ENCODE measurements at places on chromosomes 11 and 22.

GRCh38 chr11:126329644-126330211 is 25.8 kb upstream of the ST3GAL4 start:
- no peak for DNase-seq

DNA sequence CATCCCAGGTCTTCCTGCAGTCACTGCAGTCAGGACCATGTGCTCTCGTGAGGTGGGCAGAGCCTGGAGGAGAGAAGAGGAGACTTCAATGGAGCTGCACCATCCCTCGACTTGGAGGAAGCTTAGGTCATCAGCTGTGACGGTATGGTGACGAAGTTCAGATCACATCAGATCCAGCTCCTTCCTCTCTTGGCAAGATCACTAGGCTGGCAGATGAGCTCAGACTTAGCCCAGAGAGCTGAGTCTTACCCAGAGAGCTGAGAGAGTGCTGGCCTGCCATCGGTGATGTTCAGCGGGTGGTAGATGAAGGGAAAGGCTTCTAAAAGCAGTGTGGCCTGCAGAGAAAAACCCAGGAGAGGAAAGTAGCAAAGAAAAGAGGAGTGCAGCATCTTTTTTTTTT is 1.8 kb upstream of the SLC15A3 start:
- no peak for DNase-seq

DNA sequence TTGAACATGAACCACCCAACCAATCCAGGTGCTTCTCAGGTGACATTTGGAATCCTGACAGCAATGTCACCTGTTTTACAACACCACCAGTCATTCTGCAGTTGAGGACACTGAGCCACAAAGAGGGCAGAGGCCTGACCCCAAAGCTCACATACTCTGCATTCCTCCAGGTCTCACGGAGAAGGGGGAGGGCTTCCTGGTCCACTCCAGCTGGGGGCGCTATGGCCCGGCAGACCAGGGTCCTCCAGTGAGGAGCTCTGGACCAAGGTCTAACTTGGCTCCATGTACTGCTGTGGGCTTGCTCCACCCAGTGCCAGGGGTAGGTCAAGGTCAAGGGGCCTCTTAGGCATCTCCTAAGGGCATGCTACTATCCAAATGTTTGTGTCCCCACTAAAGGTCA is 1.5 kb upstream of the PNPLA3 start:
- no peak for DNase-seq

- no peak for DNase-seq
Measured at GRCh38 chr11:116357784-116358544, 414.8 kb downstream of the BUD13 start.

GRCh38 chr22:38110863-38111852 is 674 bp upstream of the BAIAP2L2 start:
- no peak for DNase-seq

GRCh38 chr11:46277313-46277621 is 195 bp upstream of the CREB3L1 start:
- DNase-seq: no peak

DNA sequence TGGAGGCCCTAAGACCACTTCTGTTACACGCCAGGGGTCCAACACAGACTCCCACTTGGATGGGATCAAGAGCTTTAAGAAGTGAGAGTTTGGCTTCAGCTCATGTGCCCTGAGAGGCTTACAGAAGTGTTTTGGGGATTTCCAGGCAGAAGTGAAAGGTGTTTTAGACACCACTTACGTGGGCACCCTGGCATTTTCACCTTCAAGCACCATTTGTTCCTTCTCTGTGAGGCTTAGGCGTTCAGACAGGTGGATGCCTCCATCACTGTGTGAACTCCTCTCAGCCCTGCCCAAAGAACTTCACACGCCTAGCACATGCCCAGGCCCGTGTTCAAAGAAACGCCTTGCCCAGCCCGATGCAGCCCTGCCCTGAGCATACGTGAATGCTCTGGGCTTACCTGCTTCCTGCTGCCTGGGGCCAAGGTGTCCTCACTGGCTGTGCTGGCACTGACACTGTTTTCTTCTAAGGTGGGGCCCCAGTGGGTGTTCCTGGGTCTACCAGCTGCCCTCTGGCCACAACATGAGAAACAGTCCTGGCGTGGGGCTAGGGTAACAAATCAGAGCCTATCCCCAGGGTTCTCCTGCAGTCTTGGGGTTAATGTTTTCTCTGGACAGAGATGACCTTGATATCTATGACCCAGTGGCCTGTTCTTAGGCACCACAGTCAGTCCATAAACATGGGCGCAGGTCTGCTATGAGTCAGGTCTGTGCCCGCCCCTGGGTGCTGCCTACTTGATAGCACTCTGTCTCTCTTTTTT is 34.0 kb downstream of the AMPD3 start:
- DNase-seq: no peak

DNA sequence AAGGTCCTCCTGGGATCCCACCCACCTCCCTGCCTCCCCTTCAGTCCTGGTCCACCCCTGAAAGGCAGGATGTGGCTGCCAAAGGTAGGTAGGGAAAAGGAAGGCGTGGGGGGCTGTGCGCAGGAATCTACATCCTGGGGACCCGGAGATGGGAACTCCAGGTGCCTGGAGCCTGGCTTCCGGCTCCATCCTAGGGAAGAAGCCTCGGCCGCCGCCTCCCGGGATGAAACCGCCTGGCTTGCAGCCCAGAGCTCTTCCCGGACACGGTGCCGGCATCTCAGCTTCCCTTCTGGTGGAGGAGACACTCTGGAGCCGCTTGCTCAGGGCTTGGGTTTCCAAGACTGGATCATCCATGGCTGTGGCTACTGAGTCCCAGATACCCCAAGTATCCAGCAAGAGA is 33.3 kb upstream of the PDGFB start:
- DNase-seq: no peak

- no peak for DNase-seq
Measured at GRCh38 chr11:43944761-43945311, 2.4 kb downstream of the C11orf96 start.

- no peak for DNase-seq
Measured at GRCh38 chr11:100575860-100576717, 111.0 kb upstream of the ARHGAP42 start.

DNA sequence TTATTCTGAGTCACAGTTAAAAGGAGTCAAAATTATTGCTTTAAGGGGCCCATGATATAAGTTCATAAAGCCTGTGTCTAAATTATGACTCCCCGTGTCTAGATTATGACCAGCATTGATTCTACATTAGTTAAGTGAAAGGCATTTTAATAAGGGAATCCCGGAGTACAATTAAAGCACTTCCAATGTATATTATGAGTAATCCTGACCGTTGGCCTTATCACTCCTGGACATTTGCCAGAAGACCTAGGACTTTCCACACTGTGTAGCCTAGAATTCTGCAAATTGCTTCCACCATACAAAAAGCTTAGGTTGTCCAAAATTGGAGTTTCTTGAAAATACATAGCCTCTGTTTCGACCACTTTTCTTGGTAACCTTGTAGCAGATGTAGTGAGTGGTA is 1292.6 kb downstream of the LRRC4C start:
- no peak for DNase-seq

DNA sequence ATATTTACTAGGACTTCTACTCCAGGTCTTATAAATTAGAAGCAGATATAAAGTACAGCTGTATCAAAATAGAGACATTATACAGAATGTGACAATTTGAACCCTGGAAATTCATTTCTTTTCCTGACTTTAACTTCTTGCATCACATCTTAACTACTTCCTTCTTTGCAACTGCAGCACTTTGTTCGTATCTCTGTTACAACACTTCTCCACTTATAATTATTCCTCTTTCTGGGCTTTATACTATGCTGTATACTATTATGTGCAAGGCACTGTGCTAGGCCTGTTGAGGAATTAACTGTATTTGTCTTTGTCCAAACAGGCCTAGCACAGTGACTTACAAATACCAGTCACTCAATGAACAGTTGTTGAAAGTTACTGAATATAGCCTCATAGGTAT is 1.8 kb upstream of the SLC36A4 start:
- peak; percentile 66 for DNase-seq

GRCh38 chr22:23079240-23079768 is 9.0 kb downstream of the GNAZ start:
- no peak for DNase-seq

- no peak for DNase-seq
Measured at GRCh38 chr22:39244136-39244495, 666 bp downstream of the PDGFB start.

DNA sequence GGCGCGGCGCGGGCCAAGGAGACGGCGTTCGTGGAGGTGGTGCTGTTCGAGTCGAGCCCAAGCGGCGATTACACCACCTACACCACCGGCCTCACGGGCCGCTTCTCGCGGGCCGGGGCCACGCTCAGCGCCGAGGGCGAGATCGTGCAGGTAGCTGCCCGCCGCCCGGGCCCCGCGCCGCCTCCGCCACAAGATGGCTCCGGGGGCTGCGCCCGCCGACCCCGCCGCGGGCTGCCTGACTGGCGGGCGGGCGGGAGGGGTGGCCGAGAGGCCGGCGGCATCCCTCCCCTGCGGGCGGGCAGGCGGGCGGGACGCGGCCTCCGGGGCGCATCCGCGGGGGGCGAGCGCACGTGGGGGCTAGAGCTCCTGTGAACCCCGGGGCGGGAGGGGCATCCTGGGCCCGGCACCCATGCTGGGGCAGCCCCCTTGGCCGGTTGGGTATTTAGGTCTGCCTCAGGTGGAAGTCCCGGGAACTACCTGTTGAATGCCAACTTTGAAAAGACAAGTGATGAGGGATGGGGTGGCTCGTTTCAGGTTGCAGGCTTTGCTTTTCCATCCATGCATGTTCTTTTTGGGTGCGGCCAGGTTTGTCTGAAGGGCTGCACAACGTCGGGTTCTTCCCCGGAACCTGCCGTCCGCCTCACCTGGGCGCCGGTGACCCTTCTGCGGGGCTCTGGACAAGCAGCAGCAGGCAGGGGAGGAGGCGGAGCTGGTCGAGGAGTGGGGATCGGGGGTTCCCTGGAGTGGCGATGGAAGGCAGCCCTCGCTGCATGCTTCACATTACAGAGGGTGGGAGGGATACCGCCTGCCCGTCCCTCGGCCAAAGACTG is 760 bp downstream of the ZNRF3 start:
- DNase-seq: no peak

GRCh38 chr11:119436711-119437110 is 13.7 kb upstream of the THY1 start:
- DNase-seq: no peak

GRCh38 chr22:26798462-26799065 is 141.2 kb downstream of the MIAT start:
- DNase-seq: no peak

DNA sequence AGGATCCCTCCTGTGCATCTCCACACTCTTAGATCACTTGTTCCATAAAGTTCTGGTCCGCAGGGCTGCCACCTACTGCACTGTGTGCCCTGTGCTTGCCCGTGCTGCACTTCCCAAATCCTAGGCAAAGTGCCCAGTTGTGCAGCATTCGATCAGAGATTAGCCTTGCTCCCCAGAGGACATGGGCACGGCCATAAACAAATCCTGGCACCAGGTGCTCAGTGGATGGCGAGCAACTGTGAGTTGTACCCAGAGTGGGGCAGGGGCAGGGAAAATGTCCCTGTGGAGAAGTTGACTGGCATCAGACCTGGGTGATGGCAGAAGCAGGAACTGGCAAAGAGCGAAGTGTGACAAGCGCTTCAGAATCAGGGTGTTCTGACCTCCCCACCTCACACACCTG is 4.7 kb downstream of the FADS2 start:
- no peak for DNase-seq

- no peak for DNase-seq
Measured at GRCh38 chr22:41360126-41360525, 21.6 kb upstream of the TEF start.
